ENCODE measurements at places on chromosomes 7 and 10.

DNA sequence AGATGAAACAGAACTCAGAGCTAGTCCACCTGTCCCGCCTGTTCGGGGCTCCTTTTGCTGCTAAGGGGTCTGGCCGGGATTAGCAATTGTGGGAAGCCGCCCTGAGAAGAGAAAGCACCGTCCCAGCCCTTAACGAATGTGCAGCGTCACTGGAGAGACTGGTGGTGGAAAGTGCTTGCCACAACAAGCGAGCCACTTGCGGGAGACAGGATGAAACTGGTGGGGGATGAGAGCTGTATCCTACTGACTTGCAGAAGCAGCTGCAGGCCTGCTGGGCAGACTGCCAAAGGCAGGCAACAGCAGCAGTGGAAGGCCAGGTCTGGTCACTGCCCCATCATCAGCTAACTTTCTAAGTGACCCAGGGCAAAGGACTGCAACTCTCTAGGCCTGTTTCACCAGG, 95.4 kb downstream of the FAM53B start:
- DNase-seq: peak; percentile 72

GRCh38 chr7:5422396-5423305, 983 bp downstream of the TNRC18 start:
- DNase-seq: peak; percentile 31

DNA sequence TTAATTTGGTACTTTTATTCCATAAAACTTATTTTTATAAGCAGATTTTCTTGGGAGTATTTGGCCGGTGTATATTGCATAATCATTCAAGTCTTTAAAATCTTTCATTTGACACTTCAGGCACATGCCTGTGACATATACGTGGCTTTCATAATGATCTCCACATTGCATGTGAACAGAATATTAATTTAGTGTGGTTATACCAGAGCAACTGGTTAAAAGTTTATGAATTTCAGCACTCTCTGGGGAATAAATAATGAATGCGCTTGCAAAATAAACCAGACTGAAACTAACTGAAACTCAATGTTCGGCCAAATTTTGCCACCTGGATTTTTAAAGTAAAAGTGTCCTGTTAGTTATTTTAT, 242.3 kb downstream of the GLI3 start:
- no peak for DNase-seq

- DNase-seq: no peak
Measured at GRCh38 chr10:14695847-14696480, 78.7 kb downstream of the FAM107B start.

- no peak for DNase-seq
Measured at GRCh38 chr7:156109076-156109475, 296.8 kb upstream of the SHH start.

- no peak for DNase-seq
Measured at GRCh38 chr10:29555091-29555745, 79.6 kb downstream of the SVIL start.

DNA sequence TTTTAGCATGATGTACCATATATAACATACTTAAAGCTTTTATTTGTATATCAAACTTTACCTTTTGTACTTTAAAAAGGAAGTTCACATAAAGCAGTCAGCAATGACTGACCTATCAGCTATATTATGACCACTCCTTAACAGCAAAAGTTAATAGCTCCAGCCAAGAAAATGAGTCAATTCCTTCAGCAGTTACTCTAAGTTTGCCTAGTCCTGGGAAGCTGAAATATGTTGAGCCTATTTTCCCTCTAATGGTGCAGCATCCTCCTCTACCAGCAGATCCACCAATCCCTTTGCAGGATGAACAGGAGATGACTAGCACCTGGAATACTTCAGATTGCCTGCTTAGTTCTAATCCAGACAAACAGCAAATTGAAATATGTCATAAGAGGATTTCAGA, 64.2 kb downstream of the CUL2 start:
- no peak for DNase-seq

DNA sequence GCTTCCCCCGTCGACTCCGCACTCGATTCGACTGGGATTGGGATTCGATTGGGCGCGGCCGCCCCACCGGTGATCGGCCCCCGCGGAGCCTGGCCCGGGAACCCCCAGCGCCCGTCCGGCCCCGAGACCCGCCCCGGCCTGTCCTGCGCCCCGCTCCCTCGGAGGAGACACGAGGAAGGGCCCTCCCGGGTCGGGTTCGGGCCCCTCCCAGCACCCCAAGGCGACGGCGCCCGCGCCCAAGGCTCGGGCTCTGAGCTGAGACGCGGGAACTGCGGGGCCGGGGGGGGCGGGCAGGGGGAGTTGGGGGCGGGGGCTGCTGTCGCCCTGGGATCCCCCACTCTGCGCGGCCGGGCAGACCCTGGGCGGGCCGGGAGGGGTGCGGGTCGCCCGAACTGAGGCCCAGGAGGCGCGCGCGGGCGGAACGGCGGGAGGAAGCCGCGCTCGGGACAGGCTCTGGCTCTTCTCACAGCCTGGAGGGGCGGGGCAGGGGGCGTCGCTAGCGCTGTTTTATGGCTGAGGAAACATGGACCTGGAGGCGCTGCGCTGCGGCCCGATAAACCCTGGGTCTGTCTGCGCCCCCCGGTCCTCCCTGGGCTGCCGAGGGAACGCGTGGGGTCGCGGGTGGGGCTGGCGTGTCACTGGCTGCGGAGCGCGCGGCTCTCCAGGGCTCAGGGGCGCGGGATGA, 1.7 kb upstream of the NKX6-2 start:
- DNase-seq: no peak

- no peak for DNase-seq
Measured at GRCh38 chr7:142298009-142298408, 40.2 kb upstream of the PRSS58 start.

- peak; percentile 49 for DNase-seq
Measured at GRCh38 chr7:3922175-3922635, 621.2 kb downstream of the SDK1 start.

DNA sequence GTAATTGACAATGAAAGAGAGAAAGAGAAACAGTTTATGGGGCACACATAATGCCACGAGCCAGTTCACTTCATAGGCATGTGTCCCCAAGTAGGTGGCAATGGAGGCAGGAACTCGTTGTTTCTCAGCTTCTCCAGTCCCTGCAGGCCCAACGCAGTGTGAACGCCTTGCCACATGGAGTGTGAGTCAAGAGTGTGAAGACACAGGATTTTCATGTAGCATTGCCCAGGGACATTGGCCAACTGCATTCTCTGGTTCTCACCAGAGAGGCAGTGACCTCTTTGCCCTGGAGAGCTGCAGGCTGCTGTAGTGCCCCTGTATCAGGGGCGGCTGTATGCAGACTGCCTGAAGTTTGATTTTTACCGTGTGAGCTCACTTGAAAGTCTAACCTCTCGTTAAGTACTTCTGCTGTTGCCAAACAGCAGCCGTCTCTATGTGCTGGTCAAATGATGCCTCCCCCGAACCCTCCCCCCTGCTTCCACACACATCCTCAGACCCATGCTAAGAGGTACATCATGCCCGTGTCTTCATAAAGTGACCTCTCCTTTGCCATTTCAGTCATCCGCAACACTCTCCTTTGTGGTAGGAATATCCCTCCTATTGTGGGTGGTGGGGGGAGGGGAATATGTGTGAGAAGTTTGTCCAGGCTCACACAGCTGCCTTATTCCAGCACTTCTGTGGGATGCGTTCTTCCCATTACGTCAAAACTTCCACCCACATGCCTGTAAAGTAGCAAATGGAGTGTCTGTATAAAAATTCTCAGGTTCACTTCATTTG, 12.7 kb downstream of the LRRC18 start:
- DNase-seq: no peak

GRCh38 chr10:113435881-113436280, 117.0 kb upstream of the HABP2 start:
- DNase-seq: no peak

- DNase-seq: no peak
Measured at GRCh38 chr7:51543801-51544553, 227.4 kb upstream of the COBL start.

- DNase-seq: no peak
Measured at GRCh38 chr10:51170518-51171245, 96.4 kb downstream of the PRKG1 start.

GRCh38 chr7:41205600-41205999, 497.3 kb downstream of the INHBA start:
- DNase-seq: no peak

- no peak for DNase-seq
Measured at GRCh38 chr7:50330254-50330653, 25.7 kb downstream of the IKZF1 start.

DNA sequence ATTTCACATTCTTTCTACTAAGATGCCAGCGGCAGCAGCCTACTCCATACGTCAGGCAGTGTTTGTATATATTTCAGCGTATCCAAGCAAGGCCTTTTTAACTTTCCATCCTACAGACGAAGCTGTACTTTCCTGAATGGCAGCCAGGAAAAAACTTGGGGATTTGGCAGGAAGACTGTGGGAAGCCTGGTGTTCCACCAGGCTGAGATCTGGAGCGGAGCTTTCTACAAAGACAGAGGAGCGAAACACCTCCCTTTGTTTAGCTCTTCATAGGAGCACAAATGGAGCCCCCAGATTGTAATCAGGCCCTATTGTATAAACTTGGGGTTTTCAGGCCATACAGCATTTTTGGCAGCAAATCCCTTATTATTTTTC, 143.8 kb downstream of the TES start:
- no peak for DNase-seq

- DNase-seq: no peak
Measured at GRCh38 chr7:96287132-96287531, 34.8 kb downstream of the SLC25A13 start.

GRCh38 chr7:50534690-50535290, 30.4 kb downstream of the DDC start:
- DNase-seq: no peak

GRCh38 chr10:71332466-71332865, 13.4 kb downstream of the SLC29A3 start:
- DNase-seq: no peak

- no peak for DNase-seq
Measured at GRCh38 chr10:74337330-74338016, 186.5 kb downstream of the ADK start.

GRCh38 chr10:96507044-96507443, 6.7 kb downstream of the TLL2 start:
- DNase-seq: no peak

- no peak for DNase-seq
Measured at GRCh38 chr10:76582531-76582930, 1055.1 kb downstream of the KCNMA1 start.

DNA sequence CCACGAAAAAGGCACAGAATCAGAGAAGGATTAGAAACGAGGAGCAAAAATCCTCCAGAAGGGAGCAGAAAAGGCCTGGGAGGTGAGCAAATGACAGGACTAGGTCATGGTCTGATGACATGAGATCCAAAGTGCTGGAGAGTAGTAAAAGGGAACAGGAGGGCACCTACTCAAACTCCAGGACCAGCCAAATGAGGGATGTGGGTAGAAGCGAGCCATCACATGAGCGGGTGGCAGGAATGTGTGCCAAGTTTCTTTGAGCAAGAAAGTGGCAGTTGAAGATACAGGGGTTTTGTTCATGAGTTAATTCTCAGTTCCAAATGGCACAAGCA, 112.6 kb downstream of the RNF32 start:
- DNase-seq: no peak

- DNase-seq: no peak
Measured at GRCh38 chr7:35007768-35008167, 29.5 kb downstream of the DPY19L1 start.

GRCh38 chr7:63899691-63900393, 98.8 kb upstream of the ZNF722 start:
- peak; percentile 87 for DNase-seq

DNA sequence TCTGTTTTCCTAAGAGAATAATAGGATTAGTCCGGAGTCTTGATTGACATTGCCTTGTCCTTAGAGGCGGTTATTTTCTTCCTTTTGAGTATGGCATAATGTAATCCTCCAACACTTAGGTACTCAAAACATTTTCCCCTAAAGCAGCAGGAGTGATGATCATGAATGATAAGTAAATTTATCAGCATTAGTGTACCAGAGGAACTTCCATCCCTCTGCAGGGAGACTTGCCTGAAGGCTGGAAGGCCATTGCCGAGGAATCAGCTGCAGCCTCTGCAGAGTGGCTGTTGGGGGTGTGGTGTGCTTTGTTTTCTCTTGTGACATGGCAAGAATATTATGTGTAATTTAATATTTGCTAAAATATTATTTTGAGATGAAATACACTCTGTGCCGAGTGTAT, 56.8 kb downstream of the RAB11FIP2 start:
- DNase-seq: no peak

DNA sequence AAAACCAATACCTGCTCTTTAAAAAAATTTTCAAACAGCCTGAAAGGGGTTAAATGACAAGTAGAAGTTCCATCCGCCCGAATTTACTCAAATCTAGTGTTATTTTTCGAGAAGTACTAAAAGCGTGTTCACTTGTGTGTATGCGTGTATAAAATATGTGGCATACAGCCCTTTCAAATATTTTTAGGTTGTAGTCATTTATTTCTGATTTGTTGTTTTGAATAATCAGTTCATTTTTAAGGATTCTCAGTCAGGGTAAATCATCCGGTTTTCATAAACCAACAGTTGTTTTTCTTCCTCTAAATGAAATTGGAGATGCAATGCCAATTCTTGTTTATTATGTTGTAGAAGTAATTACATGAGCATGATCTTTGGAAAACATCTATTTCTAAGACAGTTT, 6.9 kb upstream of the SUN1 start:
- DNase-seq: no peak

- DNase-seq: no peak
Measured at GRCh38 chr10:80253266-80253962, 36.0 kb downstream of the MAT1A start.

GRCh38 chr10:98619446-98619845, 172.7 kb upstream of the HPS1 start:
- no peak for DNase-seq

GRCh38 chr7:127847641-127848040, 183.6 kb downstream of the LRRC4 start:
- DNase-seq: no peak

- DNase-seq: no peak
Measured at GRCh38 chr7:143948733-143949132, 5.9 kb upstream of the OR2F1 start.

DNA sequence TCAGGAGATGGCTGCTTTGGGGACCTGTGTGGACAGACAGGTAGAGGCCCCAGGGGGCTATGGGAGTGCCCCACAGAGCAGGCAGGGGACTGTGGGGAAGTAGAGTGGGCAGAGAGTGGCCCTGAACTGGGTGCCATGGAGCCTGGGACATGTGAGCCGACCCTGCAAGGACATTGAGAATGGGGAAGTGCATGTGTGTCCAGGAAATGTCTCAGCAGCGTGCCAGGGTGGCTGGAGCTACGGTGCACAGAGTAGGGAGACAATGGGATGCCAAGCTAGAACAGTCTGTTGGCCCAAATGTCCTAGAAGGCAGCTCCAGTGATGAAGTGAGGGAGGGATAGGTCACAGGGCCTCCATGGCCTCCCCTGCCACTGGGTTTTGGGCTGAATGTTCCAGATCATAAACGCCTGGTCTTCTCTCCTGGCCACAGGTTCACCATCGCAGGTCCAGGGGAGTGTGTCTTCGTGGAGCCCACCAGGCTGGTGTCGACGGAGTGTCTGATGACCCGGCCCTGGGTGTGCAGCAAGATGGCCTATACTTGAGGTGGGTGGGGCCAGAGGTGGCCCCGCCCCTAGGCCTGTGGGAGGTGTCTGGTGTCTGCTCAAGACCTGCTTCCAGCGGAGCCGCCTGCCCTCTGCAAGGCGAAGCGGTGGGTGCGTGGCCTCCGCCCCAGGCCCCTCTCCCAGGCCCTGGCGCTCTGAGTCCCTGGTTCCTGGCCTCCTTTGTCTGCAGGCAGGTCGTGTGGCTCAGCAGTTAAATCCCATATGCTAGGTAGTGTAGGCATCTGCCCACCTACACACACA, 20.5 kb downstream of the CLEC2L start:
- DNase-seq: peak; percentile 4

All from midbrain (tissue), 1 donor.